ENCODE measurements at places on chromosomes 3 and 15.

DNA sequence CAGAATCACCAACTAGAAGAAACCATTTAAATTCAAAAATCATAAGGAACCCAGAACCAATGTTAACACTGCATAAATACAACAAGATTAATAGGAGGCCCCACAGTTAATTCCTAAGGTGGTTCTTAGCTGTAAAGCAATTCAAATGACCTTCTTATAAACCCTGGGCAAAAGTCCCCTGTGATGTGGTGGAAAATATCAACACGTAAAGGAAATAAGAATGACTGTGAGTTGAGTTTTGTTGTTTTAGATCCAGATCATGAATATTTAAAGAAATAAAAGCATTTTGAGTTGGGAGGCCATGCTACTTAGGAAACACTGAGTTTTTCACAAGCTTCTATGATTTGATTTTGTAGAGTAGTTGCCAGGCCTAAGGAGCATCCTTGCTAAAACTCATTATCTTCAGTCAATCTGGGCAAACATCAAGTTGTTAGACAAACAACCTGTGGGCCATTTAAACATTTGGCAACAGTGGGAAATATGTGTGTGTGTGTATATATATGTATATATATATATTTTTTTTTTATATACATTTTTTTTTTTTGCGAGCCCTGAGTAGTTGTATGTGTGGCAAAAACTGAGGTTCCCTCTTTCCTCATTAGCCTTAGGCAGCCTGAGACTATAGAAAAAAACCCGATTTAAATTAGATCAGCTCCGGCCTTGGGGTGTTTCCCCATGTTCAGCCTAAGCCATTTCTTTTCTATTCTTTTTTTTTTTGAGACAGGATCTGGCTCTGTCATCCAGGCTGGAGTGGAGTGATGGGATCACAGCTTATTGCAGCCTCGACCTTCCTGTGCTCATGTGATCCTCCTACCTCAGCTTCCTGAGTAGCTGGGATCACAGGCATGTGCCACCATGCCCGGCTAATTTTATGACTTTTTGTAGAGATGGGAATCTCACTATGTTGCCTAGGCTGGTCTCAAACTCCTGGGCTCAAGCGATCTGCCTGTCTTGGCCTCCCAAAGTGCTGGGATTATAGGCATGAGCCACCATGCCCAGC is 8.0 kb upstream of the PXK start:
- no peak for DNase-seq

DNA sequence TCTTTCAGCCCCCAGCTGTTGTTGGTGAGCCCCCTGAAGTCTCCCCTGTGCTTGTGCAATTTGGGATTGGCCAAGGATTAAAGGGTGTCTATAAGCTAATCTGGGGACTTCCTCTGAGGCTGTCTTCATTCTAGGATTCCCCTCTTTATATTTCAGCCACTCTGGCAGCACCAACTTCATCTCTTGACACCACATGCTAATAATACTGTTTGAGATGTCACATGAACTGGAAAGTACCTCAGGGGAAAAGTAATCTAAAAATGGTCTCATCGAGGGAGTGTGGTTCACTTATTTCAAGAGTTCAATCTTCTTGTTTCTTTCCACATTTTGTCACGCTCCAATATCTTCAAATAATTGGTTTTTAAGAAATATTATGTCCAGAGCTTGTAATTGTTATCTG is 279.2 kb upstream of the TMC3 start:
- no peak for DNase-seq

- DNase-seq = no peak
These were observed 139.7 kb upstream of the HES1 start for GRCh38 chr3:193996221-193996620.

GRCh38 chr15:63502137-63502766 is 2.1 kb upstream of the USP3 start:
- DNase-seq = no peak

GRCh38 chr3:7547826-7548225 is 686.9 kb downstream of the GRM7 start:
- DNase-seq = no peak
